ENCODE measurements at places on chromosomes 3 and 15.

DNA sequence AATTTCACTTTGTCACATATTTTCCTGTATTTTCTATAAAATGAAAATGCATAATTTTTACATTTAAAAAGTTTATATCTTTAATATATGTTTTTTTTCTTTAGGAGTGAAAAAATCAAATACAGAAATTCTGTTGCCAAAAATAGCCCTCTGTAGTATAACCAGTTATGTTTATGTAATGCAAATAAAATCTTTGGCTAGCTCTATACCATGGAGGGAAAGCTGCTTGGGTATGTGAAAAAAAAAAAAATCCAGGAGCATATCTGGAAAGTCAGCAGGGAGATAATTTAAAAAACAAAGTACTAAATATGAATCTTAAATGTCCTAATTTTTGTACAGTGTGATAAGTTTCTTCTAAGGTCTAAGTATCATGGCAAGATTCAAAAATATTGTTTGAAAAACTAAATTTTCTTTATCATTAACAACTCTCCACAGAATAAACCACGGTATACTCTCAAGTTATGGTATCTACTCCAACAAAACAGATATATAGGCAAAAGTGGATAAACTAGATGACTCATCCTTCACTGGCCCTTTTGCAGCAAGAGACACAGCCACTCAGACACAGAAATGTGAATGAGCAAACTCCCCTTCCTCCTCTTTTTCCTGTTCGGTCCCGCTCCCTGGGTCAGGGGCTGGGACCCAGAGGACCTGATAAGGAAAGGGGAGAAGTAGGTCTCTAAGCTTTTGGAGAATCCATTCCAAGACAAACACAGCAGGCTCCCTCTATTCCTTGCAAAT, 66.6 kb downstream of the PDZRN3 start:
- no peak for DNase-seq

- no peak for DNase-seq
Observed at GRCh38 chr15:35921046-35921445, 375.1 kb upstream of the DPH6 start.

DNA sequence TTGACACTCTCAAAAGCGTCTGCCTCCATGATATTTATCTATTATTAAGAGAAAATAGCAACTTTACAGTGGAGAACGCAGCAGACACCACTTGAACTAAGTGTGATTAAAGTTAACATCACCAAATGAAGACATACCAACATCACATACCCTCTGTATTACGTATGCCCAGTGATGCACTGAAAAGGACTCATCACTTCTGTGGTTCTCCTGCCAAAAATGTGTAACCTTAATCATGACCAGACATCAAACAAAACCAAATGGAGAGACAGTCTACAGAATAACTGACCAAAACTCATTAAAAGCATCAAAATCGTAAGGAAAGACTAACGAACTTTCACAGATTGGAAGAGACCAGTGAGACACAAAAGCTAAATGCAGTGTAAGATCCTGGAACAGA, 103.2 kb downstream of the PPP2R3A start:
- DNase-seq: no peak

GRCh38 chr3:192187485-192188051, 539.8 kb downstream of the FGF12 start:
- DNase-seq: no peak

DNA sequence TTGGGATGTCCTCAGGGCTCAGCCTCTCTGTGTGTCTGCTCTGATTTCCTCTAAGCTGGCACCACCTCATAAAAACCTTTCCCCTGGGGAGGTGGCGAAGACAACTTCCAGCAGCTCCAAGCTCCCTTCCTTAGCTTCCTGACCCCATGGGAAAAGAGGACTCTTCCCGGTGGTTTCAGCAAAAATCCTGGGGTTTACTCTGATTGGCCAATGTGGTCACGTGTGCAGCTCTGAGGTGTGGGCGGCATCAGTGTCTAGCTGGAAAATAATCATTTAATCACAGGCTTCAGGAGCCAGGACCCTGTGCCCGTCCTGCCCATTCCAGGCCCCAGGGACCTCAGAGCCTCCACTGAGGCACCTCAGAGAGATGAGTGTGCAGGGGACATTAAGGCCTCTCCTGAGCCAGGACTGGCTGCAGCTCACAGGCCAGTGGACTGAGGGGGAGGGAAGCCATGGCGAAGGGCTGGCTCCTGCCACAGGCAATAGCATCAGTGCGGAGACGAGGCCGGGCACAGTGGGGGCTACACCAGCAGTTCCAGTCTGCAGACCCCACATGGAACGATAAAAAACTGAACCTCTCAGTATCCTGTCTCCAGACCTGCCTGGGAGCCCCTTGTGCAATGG, 104.1 kb downstream of the TPRA1 start:
- DNase-seq: no peak

GRCh38 chr15:66580643-66581042, 14.8 kb upstream of the LCTL start:
- no peak for DNase-seq

DNA sequence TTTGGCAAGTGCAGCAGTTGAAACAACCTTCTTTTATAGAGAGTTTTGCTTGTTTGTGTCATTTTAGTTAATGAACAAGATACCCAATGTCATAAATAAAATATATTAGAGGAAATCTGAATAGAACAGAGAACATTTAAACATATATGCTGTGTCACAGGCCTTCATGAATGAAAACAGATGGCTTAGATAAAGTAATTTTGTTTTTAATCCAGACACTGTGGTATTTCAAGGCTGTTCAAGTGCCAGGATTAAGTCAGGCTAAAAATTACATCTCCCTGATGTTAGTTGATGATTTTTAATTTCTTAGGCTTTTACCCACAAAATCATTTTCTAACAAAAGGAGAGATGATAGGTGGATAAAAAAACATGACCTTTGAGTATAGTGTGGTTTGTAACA, 4.9 kb upstream of the ACKR4 start:
- DNase-seq: no peak

DNA sequence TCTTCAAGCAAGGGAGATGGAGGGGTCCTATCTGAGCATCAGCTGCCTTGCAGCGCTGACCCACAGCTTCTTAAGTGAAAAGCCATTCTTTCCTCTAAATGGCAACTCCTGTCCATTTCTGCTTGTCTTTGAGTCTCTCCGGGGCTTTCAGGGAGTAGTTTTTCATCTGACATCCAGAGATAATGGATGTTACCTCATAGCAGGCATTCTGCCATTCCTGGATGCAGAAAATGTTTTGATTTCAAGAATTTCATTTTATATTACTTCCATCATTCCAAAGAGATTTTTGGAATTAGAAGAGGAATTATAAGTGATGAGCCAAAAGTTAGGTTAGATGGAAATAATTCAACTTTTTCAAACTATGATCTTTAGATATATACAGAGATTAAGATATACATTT, 44.9 kb upstream of the GABRG3 start:
- no peak for DNase-seq

- DNase-seq: no peak
Observed at GRCh38 chr15:29698030-29698701, 124.1 kb downstream of the TJP1 start.

DNA sequence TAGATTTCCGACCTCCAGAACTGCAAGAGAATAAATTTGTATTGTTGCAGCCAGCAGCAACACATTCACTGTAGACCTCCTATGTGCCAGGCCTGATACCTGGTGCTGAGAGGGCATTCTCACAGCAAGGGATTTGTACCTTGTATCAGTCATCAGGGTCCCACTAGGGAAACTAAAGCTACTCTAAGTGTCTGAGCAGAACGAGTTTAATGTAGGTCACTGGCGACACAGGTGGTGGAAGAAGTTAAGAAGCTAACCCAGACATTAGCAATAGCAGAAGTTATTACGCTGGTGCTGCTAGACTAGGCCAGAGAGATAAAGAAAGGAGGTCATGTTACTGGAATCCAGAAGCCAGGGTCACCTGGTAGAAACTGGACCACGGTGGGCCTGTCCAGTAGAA, 60.5 kb upstream of the BCL6 start:
- DNase-seq: no peak

DNA sequence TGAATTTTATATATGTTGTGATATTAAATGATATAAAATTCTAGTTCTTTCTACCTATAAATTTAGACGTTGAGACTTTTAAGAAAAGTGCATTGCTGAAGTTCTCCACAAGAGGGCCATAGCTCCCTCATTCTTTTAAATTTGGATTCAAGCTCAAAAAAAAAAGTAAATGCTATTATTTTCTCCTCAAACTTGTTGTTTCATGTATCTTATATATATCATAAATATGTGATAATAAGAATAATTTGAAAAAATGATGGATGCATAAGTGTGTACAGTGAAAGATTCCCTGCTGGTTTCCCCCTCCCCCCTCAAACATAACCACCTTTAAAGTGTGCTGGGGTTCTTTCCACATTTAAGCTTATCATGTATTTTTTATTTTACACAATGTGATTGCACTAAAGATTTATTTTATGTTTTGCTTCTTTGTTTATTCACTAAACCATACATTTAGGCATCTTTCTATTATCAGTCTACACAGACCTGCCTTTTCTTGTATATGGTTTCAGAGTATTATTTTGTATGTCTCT, 769.4 kb upstream of the GOLIM4 start:
- DNase-seq: no peak

DNA sequence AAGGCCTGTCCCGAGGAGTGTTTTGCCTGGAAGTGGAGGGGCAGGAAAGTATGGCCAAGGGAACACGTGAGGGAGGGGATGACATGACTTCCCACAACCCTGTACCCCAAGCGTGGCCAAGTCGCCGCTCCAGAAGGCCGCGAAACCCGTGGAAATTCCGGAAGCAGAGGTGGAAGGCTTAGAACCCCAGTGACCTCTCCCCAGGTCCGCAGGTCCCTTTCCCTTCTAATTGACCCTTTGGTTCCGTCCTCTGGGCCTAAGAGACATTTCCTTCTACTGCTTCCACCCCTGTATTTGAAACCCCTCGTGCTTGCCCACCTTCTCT, 548 bp upstream of the BTBD1 start:
- DNase-seq: no peak

Data from activated T-cell treated with anti-CD3 and anti-CD28 coated beads, Interleukin-2, amount 50 U/mL, for 1 hour (primary cell).